NCI-H460 (cell line): ENCODE measurements at places on chromosomes 7 and 10.
A peak's percentile ranks its signal among the peaks of the same experiment; 100 is the strongest.

DNA sequence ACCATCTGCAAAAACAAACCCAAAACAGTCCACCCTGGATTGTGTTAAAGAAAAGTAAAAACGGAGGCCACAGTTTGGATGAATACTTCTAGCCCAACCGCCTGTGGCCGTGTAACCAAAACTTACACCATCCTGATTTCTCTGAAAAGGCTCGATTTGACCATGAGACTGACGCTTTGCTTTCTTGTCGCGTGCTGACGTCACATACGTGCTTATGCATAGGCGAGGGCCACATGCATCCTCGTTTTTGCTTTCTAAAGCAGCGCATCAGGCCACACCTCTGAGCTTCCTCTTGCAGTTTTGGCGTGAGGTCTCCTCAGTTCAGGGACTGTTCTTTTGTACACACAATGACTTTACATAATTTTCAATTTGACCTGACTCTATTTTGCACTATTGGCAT lies 526.6 kb downstream of the GLRX3 start:
- no peak for DNase-seq

DNA sequence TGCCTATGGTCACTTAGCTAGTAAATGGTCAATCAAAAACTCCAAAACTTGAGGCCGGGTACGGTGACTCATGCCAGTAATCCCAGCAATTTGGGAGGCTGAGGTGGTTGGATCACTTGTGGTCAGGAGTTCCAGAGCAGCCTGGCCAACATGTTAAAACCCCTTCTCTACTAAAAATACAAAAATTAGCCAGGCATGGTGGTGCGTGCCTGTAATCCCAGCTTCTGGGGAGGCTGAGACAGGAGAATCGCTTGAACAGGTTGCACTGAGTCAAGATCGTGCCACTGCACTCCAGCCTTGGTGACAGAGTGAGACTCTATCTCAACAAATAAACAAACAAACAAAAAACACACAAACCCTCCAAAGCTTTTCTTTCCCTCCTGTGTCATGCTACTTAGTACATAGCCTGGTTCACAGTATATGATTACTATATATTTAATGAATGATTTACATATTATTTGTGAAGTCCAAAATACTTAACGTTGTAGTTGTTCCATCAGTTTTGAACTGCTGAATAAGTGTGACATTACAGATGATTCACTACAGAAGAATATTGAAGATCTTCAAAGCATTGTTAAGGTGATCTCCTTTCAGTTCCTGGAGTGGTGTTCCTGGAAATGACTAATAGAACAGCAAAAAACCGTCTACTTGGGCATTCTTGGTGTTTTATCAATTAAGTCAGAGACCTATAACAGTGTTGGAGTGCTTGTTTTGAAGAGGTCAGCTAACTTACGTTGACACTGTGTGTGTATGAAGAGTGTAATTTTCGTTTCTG lies 72.9 kb downstream of the ADK start:
- peak; percentile 45 for DNase-seq

GRCh38 chr10:69973678-69974077 lies 79.0 kb upstream of the MACROH2A2 start:
- DNase-seq: no peak

DNA sequence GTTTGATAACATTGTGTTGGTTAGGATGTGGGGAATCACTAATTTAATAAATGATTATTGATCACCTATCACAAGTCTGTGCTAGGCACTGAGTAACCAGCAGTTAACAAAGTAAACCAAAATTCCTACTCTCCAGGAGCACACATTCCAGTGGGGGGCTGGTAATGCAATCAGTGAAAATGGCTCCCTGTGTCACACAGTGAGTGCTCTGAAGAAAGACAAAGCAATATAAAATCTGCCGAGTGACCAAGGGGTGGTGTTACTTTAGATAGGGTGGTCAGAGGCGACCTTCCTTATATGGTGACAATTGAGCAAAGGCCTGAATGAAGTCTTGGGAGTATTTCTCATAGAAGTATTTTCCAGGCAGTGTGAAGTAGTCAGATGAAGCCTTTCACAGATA lies 13.6 kb upstream of the SMC3 start:
- DNase-seq: no peak

DNA sequence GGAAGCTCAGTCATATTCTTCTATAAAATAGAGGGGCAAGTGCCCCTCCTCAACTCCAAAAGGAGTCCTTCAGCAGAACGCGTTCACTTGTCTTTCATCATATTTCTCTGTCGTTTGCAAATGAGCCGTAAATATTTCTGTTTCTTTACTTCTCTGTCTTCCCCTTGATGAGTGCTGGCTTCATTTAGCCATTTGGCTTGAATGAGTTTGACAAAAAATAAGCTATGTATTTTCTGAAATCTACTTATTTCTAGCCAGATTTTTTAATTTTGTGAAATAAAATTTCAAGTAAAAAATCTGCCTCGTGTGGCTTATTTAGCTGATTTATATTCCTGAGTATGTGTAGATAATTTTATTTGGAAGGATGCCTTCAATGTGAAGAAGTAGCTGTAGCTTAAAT lies 170.8 kb upstream of the DGKB start:
- no peak for DNase-seq

DNA sequence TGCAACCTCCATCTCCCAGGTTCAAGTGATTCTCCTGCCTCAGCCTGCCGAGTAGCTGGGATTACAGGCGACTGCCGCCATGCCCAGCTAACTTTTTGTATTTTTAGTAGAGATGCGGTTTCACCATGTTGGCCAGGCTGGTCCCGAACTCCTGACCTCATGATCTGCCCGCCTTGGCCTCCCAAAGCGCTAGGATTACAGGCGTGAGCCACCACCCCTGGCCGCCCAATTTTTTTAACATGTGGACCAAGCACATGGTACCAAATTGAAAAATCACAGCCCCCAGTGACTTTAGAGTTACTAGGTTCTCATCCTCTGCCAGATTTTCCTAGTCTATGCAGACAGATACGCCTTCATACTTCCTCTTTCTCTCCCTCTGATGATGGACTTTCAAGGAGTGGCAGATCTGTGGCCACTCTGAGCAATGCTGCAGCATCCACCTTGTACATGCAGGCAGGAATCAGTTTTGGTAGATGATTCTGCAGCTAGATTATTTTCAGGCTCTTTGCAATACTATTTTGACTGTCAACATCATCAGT lies 34.0 kb upstream of the EZH2 start:
- DNase-seq: no peak

- DNase-seq: no peak
Measured at GRCh38 chr7:64905133-64905532, 2.1 kb downstream of the ZNF273 start.

DNA sequence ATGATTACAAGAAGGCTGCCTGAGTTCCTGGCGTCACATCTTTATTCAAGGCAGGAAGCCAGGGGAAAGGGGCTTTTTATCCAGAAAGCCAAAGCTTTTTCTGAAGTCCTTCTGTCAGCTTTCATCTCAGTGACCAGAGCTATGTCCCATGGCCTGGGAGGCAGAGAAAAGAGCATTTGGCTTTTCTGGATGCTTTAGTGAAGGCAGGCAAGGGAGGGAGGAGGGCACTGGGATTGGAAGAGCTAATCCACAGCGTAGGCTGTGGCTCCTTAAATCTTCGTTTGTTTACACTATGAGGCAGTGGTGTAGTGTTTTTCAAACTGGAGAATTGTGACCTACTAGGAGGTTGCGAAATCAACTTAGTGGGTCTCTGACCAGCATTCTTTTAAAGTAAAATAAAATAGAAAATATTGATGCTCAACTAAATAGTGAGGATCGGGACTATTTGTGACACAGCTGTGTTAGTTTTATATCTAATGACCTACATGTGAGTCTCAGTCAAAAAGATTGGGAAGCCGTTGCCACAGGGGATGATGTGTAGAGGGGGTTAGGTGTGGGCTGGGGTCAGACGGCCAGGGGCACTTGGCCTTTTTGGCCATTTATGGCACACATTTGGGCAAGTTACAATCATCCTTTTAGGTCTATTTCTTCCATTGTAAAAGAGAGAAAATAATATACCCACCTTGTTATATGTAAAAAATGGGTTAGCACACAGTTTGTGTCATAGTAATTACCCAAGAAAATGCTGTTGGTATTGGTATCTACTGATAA lies 14.1 kb downstream of the CRYGN start:
- peak; percentile 19 for DNase-seq

DNA sequence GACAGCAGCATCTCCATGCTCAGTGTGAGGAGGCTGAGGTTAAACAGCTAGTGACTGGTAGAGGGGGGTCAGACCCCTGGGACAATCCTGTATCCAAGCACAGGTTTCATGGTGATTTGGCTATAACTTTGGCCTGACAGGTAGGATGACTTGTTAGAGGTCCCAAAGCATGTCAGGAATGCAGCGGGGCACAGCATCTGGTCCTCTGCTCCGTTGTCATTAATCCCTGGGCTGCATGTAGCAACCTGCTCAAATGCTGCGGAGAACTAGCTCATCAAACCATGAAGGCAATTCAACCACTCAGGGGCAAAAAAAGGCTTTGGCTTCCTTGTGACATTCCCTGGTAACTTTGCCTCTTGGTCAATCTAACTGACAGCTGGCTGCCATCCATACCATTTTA lies 26.8 kb downstream of the WNT2 start:
- no peak for DNase-seq

DNA sequence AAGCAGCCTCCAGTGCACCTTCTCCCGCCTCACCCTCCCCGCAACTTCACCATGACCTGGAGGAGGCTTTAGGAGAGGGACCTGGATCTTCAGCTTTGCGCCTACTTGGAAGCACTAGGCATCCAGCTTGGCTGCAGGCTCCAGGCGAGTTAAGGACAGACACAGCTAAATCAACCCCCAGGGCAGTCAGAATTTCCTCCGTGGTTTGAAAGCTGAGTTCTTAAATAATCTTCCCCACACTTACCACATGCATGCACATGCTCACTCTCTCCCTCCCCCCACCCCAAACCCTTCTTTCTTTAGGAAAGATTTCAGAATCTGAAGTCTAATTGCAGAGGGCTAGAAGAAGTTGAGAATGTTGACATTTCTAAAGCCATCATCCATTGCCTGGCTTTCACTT lies 36.7 kb upstream of the LRRC4 start:
- DNase-seq: no peak

DNA sequence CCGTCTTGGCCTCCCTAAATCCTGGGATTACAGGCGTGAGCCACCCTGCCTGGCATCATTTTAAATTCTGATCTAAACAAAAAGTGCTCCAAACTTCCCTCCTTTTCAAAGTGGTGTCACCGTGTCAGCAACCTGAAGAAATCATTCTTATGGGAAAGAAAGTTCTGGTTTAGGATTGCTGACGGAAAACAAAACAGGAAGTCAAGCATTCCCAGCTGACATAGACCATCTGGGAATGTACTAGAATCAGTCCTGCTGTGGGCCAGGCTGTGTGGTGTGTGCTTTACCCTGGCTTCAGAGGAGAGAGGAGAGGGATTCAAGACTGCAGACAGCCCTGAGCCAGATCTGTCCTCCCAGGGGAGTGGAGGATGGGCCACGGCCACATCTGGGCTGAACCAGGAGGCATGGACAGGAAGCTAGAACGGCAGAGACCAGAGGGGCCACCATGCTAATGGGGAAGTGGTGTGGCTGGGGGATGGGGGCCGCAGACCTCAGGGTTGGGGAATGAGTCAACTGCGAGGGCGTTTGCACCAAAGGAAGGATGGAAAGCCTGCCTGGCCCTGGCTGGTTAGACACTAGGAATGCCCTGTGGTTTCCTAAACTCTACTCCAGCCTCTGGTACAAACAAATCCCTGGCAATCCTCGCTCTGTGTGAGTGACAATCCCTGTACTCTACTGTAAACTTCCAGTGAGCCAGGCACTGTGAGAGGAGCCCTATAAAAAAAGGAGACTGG lies 16.7 kb upstream of the CLIP2 start:
- no peak for DNase-seq

DNA sequence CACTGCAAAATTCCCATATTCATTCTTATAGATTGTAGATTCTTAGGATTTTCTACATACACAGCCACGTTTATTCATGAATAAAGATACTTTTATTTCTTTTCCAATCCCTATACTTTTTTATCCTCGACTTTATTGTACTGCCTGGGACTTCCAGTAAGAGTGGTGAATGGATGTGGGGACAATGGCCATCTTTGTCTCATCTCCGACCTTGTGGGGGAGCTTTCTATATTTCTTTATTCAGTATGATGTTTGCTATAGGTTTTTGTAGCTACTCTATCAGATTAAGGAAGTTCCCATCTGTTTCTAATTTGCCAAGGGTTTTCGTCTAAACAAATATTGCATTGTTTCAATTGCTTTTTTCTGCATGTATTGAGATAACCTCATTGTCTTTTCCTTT lies 184.3 kb downstream of the FOXP2 start:
- no peak for DNase-seq

GRCh38 chr10:88598055-88598454 lies 11.5 kb downstream of the LIPJ start:
- DNase-seq: no peak

DNA sequence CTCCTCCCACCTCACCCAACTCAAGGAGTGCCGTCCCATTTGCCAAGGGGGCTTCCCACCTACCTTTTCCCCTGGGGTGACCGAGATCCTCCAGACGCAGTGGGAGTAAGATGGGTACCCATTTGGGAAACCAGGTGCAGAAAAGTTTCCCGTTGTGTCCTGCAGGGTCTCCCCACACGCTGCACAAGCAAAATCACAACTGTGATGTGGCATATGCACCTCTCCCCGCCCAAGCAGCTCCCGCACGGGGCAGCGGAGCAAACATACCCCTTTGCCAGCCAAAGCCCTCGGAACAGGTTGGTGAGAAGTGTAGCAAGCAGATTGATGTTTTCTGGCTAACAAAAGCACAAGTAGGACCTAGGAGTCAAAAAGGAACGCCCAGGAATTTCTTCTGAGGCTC lies 51.5 kb upstream of the OPALIN start:
- DNase-seq: no peak
